ENCODE measurements at places on chromosomes 4 and X.

GRCh38 chrX:120264341-120264740 lies 13.7 kb downstream of the ZBTB33 start:
- no peak for DNase-seq

DNA sequence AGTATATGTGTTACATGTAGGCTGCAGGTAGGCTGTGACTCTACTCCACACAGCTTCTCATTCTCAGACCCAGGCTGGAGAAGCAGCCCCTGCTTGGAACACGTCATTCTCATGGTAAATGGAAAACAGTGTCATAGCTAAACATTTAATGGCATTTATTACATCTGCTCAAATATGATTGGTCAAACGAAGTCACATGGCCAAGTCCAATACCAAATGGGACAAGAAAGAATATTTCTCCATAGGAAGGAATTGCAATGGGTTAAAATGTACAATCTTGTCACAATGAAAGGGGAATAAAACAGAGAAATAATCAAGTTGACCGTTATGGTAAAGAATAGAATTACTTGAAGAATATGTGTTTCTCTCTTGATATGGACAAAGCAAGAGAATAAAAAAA lies 198.6 kb downstream of the ANAPC10 start:
- no peak for DNase-seq

DNA sequence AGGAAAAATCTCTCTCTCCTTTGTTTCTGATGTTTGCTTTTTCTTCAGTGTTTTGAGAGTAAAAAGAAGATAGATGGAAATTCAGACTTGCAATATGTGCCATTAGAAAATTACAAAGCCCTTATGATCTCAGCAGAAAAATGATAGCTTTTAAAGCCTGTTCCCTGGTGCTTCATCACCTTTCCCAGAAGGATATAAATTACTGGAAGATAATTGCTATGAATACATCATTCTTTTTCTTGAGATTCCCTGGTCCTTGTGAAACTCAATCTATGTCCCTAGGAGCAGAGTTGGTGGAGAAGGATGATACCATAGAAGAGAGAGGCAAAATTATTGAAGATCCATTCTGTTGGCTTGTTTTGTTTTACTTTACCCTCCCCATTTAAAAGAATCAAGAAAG lies 86.5 kb downstream of the GLRA3 start:
- DNase-seq = no peak

DNA sequence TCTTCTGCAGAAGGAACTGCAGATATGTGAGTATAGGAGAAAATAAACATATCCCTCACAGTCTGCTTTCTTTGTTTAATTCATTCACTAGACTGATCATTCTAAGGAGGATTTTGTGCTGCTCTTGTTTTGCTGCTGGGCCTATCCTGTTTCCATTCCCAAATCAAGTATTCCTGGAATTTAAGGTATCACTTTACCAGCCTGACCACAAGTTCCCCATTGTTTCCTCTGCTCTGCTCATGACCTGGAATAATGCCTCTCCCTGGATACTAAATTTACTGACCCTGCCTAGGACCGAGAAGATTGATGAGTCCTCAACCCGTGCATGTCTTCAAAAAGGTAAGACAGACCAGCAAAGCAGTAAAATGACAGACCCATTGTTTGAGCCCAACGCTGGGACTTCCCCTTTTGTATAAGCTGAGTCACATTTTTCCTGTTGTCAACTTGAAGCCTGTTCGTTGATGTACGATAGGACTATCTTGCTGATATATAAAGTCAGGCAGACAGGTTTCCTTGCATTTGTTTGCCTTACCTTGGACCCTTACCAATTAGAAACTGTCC lies 85.5 kb upstream of the TET2 start:
- no peak for DNase-seq

DNA sequence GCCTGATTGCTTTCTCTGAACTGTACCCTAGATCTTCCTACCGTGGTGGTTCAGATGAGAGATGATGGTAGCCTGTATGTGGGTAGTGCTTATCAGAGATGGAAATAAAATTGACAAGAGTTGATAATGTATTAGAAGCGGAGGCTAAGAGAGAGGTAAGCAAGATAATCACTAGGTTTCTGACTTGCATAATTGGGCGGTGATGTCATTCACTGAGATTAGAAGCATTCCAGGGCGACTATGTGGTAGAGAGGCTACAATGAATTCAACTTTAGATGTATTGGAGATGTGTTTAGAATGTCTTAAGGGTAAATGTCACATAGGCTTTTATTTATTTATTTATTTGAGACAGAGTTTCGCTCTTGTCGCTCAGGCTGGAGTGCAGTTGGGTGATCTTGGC lies 415 bp upstream of the TENM3 start:
- DNase-seq = no peak

GRCh38 chr4:140556372-140557085 lies 12.2 kb downstream of the UCP1 start:
- no peak for DNase-seq

GRCh38 chrX:28472926-28473325 lies 114.3 kb upstream of the IL1RAPL1 start:
- no peak for DNase-seq

- DNase-seq = no peak
These were observed 3.2 kb downstream of the DGKQ start for GRCh38 chr4:970046-970745.

DNA sequence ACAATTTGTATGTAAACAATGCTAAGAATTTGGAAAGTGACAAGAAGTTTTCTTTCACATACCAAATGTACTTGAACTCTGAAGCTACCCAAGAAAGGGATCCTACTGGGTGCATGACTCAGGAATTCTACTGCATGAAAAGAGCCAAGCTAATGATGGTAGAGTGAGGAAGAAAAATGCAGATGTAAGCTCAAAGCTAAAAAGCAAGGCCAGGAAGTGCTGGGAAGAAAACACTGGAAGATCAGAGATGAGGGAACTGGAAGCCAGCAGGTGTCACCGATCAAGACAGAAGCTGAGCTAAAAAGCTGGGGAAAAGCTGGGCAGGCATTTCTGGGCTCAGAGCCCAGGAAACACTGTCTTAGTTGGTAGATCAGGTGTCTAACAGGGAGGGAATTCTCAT lies 449.1 kb downstream of the NKX6-1 start:
- no peak for DNase-seq

DNA sequence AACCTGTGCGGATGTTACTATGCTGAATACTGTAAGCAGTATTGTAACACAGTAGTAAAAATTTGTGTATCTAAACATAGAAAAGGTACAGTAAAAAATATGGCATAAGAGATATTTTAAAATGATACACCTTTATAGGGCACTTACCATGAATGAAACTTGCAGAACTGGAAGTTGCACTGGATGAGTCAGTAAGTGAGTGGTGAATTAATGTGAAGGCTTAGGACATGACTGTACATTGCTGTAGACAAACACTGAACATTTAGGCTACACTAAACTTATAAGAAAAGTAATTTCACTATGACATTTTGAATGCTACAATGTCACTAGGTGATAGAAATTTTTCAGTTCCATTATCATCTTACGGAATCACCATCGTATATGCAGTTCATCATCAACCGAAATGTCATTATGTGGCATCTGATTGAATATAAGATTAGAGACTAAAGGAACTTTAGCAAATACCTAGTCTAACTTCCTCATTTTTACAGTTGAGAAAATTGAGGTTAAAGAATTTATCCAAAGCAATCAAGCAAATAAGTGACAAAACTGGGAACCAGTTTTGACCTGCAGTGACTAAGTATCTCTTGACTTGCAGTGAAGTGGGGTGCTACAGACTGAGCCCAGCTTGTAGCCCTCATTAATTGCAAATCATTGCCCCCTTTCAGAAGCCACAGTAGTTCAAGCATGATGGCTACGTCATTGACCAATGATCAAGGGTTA lies 55.3 kb downstream of the EGF start:
- no peak for DNase-seq

DNA sequence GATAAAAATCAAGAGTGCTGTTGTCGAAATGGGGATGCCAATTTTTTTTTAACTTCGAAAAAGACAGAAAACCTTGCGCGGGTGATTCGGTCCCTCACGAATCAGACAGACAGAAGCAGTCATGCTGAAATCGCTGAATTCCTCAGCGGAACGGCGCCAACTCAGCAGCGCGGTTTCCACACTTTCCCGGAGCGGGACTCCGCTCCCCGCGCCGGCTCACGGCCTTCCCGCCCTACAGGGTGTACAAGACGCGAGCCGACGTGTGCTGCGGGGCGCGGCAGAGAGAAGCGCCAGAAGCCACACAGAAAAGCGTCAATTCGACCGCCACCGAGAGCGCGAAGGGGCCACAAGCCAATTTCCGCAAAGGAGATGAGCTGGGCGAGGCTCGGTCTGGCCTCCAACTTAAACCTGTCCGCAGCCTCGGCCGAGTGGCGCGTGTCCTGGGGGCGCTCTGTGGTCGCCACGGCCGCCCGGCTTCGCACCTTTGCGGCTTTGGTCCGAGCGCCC lies 1.3 kb downstream of the NEXMIF start:
- DNase-seq = no peak

DNA sequence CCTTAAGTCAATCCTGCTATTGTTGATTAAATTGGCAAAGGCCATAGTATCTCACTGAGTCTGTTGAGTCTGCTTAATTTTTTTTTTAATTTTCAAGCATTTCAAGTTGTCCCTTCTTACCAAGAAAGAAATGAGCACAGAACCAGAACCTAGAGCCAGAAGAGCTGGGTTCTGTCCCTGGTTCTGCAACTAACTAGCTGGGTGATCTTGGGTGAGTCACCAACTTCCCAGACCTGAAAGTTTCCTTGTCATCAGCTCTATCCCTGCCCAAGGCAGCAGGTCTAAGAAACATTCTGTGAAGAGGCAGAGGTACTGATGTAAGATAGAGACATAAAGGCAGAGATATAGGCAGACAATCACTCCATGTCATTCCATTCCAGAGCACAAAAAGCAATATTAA lies 17.3 kb downstream of the TEC start:
- no peak for DNase-seq

DNA sequence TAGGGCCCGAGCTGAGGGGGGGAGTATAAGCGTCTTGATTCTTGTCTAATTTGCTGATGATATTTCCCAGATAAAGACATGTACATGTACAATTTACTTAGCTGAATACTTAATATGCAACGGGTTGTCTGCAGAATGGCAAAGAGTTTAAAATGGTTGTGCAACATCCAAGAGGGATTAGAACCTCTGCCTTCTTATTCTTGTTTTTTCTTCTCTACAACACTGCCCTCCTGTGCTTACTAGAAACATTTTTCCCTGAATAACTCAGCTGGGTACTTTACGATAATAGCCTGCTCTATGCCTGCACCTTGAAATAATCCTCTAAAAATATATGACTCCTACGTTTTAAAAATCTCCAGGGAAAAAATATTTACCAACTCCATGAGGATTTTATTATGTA lies 41.8 kb downstream of the INTS12 start:
- peak; percentile 1 for DNase-seq

DNA sequence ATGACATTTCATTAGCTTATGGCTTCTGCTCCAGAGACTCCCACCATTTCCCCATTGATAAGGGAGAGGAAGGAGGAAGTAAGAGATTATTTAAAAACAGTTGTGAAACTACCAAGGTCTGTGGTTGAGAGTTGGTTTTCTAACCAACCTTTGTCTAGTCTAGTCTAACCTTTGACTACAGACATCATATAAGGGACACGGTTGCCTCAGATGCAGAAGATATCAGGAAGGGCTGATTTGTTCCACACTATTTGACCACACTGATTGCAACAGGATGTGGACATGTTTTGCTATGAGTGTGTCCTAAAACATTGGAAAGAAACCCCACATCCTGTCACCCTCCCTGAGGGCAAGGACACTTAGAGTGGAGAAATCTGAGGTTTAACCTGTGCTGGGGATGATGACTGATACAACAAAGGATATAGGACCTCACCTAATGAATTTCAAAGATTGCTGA lies 53.0 kb downstream of the COQ2 start:
- DNase-seq = no peak

GRCh38 chr4:20829617-20830357 lies 129.5 kb downstream of the PACRGL start:
- DNase-seq = no peak

GRCh38 chr4:82097504-82097903 lies 276.3 kb downstream of the HNRNPD start:
- DNase-seq = no peak

GRCh38 chr4:163107754-163108153 lies 58.9 kb downstream of the NAF1 start:
- DNase-seq = no peak

DNA sequence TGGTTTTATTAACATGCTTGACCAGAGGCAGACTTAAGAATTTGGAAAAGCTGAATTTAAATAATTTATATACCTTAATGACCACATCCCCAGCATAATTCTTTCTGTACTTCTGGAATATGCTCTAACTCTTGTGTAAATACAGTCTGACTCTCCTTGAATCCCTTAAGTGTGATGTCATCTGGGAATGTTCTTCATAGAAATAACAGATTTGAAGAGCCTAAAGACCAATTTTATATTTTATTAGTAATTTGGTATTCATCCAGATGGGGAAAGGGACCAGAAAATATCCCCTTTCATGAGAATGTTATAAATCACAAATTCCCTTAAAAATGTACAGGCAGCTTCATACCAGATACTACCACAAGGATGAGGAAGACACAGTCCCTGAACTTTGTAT lies 58.3 kb downstream of the KCNIP4 start:
- no peak for DNase-seq

- no peak for DNase-seq
These were observed 135.0 kb downstream of the AWAT2 start for GRCh38 chrX:69914781-69915180.

DNA sequence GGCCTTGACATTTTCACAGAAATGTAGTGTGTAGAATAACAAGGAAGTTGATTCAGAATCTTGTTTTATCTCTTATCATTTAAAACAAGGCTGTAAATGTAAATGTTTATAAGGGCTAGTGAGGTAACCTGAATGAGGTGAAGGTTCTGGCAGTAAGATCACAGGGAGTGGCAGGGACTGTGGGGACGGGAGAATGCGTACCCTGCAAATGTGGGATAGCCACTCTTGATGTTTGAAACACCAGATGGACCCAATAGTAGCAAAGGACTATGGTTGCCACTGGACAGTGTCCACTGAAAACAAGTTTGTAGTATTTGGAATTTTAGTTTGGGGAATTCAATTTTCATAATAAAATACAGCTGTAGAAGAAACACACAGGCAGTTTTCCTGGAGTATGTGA lies 155.3 kb downstream of the FHIP1A start:
- DNase-seq = no peak

- DNase-seq = no peak
These were observed 1028.2 kb downstream of the PCDH7 start for GRCh38 chr4:31748382-31748781.

DNA sequence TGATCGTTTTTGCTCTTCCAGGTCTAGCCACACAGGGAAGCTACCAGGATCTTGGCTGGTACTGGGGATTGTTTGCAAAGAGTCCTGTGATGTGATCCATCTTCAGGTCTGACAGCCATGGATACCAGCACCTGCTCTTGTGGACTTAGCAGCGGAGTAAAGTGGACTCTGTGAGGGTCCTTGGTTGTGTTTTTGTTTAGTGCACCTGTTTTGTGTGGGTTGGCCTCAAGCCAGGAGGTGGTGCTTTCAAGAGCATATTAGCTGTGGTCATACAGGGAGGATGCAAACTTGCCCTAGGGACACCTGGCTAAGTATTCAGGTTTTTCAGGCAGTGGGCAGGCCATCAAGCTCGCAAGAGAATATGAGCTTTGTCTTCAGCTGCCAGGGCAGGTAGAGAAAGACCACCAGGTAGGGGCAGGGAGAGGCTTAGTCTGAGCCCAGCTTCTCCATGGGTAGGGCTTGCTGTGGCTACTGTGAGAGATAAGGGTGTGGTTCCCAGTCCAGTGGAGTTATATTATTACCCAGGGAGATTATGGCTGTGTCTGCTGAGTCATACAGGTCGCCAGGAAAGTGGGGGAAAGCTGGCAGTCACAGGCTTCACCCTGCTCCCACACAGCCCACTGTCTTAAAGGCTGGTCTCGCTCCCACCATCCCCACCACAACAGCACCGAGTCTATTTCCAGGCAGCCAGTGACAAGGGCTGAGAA lies 293.7 kb downstream of the PCDH18 start:
- no peak for DNase-seq
